Kidney (tissue), 22 donors: ENCODE measurements at places on chromosomes 3 and 15.
A peak's percentile ranks its signal among the peaks of the same experiment; 100 is the strongest.

- DNase-seq = peak; percentile 51
Observed at GRCh38 chr15:69648212-69648611, 195.6 kb downstream of the RPLP1 start.

GRCh38 chr15:39774688-39775267, 7.9 kb downstream of the FSIP1 start:
- DNase-seq = no peak

- no peak for DNase-seq
Observed at GRCh38 chr15:83127547-83128150, 20.2 kb downstream of the TM6SF1 start.

DNA sequence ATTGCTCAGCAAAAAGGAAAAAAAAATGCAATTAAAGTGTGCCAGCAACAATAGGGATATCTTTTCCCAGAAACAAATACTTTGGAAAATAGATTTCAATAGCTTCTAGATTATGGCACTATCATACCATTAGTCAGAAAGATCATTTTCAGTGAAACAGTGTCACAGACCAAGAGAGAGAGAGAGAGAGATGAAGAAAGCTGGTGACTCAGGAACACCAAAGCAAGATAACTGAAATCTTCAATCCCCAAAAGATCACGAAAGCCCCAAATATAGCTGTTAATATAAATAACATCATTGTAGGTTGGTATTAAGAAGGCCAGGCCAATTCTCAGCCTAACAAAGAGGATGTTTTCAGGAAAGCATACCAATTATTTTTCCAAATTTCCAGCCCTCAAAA, 57.4 kb downstream of the ZIC4 start:
- no peak for DNase-seq

DNA sequence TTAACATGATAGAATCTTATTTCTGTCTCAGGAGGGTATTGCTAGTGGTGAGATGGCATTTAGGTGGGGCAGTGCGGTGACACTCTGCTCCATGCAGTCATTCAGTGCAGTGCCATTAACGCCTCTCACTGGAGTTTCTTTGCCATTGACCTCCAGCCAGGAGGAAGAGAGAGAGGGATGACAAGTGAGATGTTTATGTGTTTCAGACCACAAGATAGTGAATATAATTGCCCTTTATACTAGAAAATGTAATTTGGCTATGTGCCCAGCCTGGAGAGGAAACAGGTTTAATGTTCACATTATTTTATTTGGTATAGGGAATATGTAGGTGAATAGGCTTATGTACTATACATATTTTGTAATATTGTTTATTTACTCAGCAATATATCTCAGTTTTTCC, 84.5 kb downstream of the ZIC1 start:
- no peak for DNase-seq

- DNase-seq = no peak
Observed at GRCh38 chr3:117708601-117709000, 999.0 kb downstream of the TUSC7 start.

DNA sequence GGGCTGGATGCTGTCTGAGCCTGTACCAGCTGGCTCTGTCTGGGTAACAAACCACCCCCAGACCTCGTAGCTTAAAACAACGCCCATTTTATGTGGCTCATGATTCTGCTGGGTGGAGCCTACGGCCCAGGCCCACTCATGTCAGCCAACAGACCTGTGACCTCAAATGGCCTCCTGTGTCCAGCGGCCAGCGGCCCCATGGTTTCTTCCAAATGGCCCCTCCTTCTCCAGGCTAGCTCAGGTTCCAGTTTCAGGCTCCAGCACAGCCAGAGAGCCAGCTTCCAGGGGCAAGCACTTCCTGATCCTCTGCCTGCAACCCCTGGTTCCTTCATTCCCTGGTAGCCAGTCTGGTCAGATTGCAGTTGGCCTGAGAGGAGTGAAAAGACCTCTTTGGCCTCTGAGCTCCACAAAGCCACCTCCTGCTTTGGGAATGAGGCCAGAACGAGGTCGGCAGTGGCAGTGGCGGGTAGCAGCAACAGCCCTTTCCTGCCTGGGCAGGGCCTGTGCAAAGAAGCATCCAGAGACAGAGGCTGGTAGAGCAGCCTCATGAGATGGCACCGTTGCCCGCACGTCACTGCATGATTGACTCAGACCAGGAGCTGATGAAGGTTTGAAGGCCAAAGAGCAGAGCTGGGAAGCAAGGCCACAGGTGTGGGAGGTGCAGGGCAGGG, 21.0 kb upstream of the PLXNA1 start:
- DNase-seq = no peak

DNA sequence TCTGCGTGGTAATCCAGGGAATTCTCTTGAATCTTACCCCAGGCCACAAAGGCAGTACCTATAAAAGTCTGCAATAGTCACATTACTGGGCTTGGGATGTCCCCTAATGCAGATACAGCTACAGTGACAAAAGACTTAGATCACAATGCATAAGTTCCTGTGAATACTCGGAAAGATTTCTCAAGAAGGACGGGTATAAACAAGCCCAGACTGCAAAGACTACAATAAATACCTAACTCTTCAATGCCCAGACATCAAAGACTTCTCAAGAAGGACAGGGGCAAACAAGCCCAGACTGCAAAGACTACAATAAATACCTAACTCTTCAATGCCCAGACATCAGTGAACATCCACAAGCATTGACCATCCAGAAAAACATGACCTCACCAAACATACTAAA, 50.9 kb downstream of the NUDT16 start:
- no peak for DNase-seq

DNA sequence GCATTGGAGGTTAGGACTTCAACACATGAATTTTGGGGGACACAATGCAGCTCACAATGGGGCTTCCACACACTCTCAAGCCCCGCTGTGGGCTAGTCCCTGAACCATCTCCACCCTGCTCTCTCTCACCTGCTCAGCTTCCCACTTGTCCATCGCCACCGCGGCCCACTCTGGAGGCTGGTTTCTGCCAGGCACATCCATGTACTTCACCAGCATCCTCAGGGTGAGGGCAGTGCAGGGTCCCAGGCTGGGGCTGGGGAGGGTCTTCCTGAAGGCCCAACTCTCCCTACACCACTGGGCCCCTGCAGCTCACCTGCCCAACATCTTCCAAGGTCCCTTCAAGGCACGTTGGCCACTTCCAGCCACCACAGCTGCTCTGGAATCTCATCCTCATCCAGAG, 46.4 kb downstream of the KLF15 start:
- DNase-seq = no peak

GRCh38 chr3:134350266-134350665, 24.0 kb downstream of the AMOTL2 start:
- DNase-seq = no peak

DNA sequence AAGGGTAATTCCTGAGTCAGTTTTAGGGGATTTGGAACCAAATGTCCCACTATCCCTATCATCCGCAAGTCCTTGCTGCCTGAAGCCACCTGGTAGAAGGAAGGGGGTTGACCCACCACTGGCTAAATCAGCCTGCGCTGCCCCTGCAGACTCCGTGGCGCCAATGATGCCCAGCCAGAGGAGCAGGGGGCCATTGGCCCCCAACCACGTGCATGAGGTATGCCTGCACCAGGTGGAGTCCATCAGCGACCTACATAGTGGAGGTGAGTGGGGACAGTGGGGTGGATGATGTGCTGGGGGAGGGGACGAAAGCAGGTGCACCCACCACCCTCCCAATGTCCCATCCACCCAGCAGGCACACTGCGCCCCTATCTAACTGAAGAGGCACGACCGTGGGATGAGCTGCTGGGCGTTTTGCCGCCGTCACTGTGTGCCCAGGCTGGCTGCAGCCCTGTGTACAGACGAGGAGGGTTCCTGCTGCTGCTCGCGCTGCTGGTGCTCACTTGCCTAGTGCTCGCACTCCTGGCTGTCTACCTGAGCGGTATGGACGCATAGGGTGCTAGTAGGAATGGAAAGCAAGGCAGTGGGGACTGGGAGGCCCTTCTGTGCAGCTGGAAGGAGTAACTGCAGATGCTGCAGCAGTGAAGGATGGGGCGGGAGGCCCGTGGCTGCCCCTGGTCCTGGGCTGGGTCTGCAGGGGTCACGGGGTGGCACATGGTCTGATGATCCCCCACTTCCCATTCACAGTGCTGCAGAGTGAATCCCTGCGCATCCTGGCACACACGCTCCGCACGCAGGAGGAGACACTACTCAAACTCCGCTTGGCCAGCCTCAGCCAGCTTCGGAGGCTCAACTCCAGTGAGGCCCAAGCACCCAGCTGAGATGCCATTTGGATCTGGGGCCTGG, 5.7 kb downstream of the IFRD2 start:
- DNase-seq = no peak

GRCh38 chr15:76059320-76060117, at the start of gene TMEM266:
Gene TMEM266, plus strand, starts transcription at chr15:76059985. Its CDS starts 74,279 bp downstream, at chr15:76134264.
- DNase-seq = peak; percentile 79

GRCh38 chr3:10557781-10558373, 52.5 kb upstream of the ATP2B2 start:
- DNase-seq = no peak

DNA sequence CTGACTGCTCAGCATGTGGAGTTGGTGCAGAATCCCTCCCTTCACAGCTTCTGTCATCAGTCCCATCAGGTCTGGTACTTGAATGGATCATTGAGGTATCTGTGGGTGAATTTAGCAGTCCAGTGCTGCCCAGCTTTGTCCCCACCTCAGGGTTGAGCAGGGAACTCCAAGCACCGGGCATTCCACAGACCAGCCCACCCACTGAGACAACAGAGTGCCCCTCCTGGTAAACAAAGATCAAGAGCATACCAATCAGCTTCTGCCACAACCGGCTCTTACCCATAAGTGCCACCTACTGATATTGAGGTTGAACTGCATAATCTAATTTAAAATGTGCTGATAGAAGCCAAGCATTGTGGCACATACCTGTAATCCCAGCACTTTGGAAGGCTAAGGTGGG, 57.1 kb upstream of the FXR1 start:
- DNase-seq = peak; percentile 7
